ENCODE measurements at places on chromosomes 4 and X.

- H3K36me3 ChIP-seq = peaks cover 16% of the 10 kb centered on the region
- DNase-seq = no peak
- H3K27me3 ChIP-seq = peaks cover 2% of the 10 kb centered on the region
- no peak overlapping the region for H3K27ac ChIP-seq
- H3K4me1 ChIP-seq = peaks cover 20% of the 10 kb centered on the region
Observed at GRCh38 chr4:917466-917865, 14.7 kb downstream of the GAK start.

- H3K4me3 ChIP-seq = no peak overlapping the region
- no peaks in the 10 kb centered on the region for H3K36me3 ChIP-seq
- no peak for DNase-seq
- peaks cover 35% of the 10 kb centered on the region for H3K4me1 ChIP-seq
- no peak overlapping the region for H3K27ac ChIP-seq
Observed at GRCh38 chr4:121690001-121690400, 6.8 kb downstream of the ANXA5 start.

- H3K4me1 ChIP-seq = no peaks in the 10 kb centered on the region
- no peak overlapping the region for H3K27ac ChIP-seq
- no peak for DNase-seq
- H3K27me3 ChIP-seq = no peaks in the 10 kb centered on the region
- no peak overlapping the region for H3K4me3 ChIP-seq
- H3K36me3 ChIP-seq = no peaks in the 10 kb centered on the region
Observed at GRCh38 chr4:120699354-120699753, 223.2 kb downstream of the PRDM5 start.

GRCh38 chr4:140986045-140986444 is 147.2 kb downstream of the RNF150 start:
- no peaks in the 10 kb centered on the region for H3K4me1 ChIP-seq
- no peak overlapping the region for H3K27ac ChIP-seq
- DNase-seq = no peak
- H3K4me3 ChIP-seq = no peak overlapping the region
- no peaks in the 10 kb centered on the region for H3K36me3 ChIP-seq

GRCh38 chr4:3269991-3270611 is 21.1 kb downstream of the MSANTD1 start:
- no peaks in the 10 kb centered on the region for H3K27me3 ChIP-seq
- no peaks in the 10 kb centered on the region for H3K4me1 ChIP-seq
- no peaks in the 10 kb centered on the region for H3K36me3 ChIP-seq
- no peak for DNase-seq

GRCh38 chrX:18692541-18692940 is 14.9 kb upstream of the PPEF1 start:
- no peaks in the 10 kb centered on the region for H3K36me3 ChIP-seq
- no peaks in the 10 kb centered on the region for H3K27me3 ChIP-seq
- H3K4me3 ChIP-seq = no peak overlapping the region
- DNase-seq = no peak

- no peak overlapping the region for H3K4me3 ChIP-seq
- peaks cover 47% of the 10 kb centered on the region for H3K4me1 ChIP-seq
- H3K27me3 ChIP-seq = peaks cover 13% of the 10 kb centered on the region
- DNase-seq = no peak
- peaks cover 4% of the 10 kb centered on the region for H3K36me3 ChIP-seq
Observed at GRCh38 chr4:52870225-52870624, 8.1 kb downstream of the RASL11B start.

DNA sequence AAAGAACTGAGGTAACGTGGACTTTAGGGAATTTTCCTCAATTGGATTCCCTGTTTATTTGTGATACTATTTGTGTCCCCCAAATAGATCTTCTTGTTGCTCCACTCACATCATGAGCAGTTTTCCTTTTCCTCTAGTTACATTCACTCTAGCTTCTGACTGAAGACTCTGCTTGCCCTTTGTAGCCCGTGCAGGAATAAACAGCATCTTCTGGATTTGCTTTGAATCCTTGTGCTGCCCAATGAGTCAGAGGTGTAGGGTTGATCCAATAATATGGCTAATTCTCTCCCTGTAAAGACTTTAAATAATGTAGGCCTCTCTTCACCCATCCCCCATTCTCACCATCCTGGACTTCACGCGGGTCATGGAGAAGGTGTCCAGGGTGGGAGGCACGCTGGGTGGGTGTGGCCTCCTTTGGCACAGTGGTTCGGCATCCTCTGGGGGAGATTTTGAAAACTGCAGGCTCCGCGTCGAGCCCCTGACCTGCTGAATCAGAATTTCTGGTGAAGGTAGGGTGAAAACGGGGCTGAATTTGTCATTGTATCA is 9.0 kb downstream of the HAND2 start:
- H3K27ac ChIP-seq = no peak overlapping the region
- peaks cover 7% of the 10 kb centered on the region for H3K36me3 ChIP-seq
- peaks cover 37% of the 10 kb centered on the region for H3K4me1 ChIP-seq
- H3K27me3 ChIP-seq = peaks cover 38% of the 10 kb centered on the region
- H3K4me3 ChIP-seq = peak overlapping the region; percentile 90

DNA sequence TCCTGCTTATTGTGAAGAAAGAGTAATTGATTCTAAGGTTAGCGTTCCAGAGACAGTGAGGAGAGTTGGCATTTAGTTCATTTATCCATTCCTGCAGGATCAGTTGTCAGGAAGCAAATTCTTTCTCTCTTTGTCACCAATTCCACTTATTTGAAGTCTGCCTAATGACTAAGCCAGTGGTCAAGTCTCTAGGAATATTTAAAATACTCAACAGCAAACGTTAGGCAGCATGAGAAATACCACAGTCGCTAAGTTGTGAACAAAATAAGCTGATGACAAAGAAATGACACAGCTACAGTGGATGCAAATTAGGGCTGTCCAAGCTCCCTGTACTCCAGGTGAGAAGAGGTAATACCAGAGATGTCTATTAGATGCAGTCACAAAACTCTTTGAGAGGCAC is 6.6 kb upstream of the MAGEB17 start:
- H3K36me3 ChIP-seq = no peaks in the 10 kb centered on the region
- H3K27me3 ChIP-seq = no peaks in the 10 kb centered on the region
- no peak for DNase-seq
- H3K4me3 ChIP-seq = no peak overlapping the region
- H3K27ac ChIP-seq = no peak overlapping the region

DNA sequence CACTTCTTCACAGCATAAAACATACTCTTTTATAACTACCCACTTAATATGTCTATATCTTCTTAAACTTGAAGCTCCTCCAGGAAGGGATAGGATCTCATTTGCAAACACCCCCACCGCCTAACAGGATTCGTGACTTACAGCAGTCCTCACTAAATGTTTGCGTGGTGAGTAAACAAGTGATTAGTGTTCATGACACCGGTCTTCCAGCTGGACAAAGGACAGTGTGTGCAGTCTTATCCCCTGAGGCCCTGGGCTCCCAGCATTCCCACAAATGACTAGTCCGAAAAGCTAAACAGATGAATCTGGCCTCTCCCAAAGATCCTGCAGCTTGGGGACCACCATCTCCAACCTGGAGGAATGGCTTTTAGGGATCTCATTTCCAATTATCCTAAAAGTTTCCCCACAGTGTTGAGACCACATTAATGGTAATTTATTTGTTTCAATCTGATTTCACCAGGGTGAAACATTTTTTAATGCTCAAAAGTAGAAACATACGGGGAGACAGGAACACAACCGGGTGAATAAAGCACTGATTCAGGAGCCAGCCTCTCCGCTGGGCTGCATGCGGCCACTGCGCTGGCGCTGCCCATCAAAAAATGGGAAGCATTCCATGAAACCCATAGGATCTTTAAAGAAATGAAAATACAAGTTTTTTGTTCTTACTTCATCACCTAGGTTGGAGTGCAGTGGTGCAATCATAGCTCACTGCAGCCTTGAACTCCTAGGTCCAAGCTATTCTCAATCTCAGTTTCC is 69.2 kb downstream of the HADH start:
- no peaks in the 10 kb centered on the region for H3K36me3 ChIP-seq
- peaks cover 1% of the 10 kb centered on the region for H3K27me3 ChIP-seq
- no peak overlapping the region for H3K4me3 ChIP-seq
- H3K4me1 ChIP-seq = peaks cover 30% of the 10 kb centered on the region
- H3K27ac ChIP-seq = no peak overlapping the region
- DNase-seq = no peak

DNA sequence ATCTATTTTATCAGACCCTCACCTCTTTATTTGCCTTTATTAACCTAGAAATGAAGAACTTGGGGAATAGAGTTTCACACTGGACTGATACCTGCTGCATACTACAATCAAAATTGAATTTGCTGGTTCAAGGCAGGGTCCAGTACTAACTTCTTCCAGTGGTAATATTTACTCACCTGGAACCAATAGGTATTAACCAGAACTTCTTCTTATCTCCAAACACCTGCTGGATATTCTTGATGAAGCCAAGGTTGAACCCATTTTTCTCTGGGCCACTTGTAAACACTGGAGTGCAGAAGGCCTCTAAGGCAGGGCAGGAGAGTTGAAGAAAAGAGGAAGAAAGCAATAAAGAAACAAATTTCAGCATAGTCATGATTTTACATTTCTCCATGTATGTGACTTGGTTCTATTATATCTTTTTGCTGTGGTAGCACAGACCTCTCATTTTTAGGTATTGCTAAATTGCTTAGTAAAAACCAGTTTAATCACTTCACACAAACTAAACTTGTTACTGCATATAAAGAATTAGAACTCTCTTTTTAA is 101.1 kb downstream of the ZDHHC15 start:
- H3K27me3 ChIP-seq = no peaks in the 10 kb centered on the region
- no peak overlapping the region for H3K4me3 ChIP-seq
- no peaks in the 10 kb centered on the region for H3K4me1 ChIP-seq
- DNase-seq = no peak
- H3K36me3 ChIP-seq = no peaks in the 10 kb centered on the region
- H3K27ac ChIP-seq = no peak overlapping the region

DNA sequence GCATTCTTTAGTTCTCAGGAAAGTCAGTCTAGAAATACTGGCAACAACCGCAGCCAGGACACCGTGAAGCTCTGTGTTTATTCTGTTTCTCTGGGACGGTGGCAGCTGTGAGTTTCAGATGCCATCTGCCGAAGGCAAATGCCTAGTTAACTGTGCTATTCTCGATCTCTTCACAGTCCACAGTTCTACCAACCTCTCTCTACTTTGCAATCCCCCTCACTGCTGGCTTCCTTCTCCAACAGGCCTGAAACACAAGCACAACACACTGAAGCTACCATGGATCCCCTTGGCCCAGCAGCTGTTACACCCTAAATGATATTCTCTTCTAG is 118.8 kb downstream of the ZNF827 start:
- peaks cover 1% of the 10 kb centered on the region for H3K36me3 ChIP-seq
- peaks cover 8% of the 10 kb centered on the region for H3K27me3 ChIP-seq
- peak overlapping the region; percentile 98 for H3K27ac ChIP-seq
- H3K4me3 ChIP-seq = peak overlapping the region; percentile 60
- DNase-seq = peak; percentile 37

- no peaks in the 10 kb centered on the region for H3K36me3 ChIP-seq
- H3K27ac ChIP-seq = no peak overlapping the region
- DNase-seq = peak; percentile 60
- no peaks in the 10 kb centered on the region for H3K27me3 ChIP-seq
- no peaks in the 10 kb centered on the region for H3K4me1 ChIP-seq
- peak overlapping the region; percentile 52 for H3K4me3 ChIP-seq
Observed at GRCh38 chrX:7925867-7926472, 1.2 kb downstream of the PNPLA4 start.

DNA sequence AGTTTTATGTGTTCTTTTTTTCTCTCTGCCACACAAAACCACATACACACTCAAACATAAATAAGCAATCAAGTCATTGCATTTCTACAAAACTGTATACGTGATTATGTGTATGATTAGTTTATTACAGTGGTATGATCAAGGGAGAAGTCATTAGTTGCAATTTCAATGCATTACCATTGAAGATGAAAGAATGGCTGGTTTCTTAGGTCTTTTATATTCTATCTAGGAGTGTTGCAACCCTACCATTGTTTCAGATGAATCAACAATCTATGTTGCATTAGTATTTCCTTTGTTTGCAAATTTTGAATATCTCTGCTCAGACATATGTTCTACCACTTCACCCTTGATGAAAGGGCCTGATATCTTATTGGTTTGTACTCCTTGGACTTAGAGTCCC is 6.8 kb downstream of the ANXA3 start:
- H3K27me3 ChIP-seq = peaks cover 3% of the 10 kb centered on the region
- H3K4me3 ChIP-seq = no peak overlapping the region
- no peaks in the 10 kb centered on the region for H3K36me3 ChIP-seq
- peaks cover 9% of the 10 kb centered on the region for H3K4me1 ChIP-seq
- H3K27ac ChIP-seq = no peak overlapping the region

GRCh38 chrX:143940119-143940518 is 56.2 kb downstream of the UBE2NL start:
- DNase-seq = no peak

DNA sequence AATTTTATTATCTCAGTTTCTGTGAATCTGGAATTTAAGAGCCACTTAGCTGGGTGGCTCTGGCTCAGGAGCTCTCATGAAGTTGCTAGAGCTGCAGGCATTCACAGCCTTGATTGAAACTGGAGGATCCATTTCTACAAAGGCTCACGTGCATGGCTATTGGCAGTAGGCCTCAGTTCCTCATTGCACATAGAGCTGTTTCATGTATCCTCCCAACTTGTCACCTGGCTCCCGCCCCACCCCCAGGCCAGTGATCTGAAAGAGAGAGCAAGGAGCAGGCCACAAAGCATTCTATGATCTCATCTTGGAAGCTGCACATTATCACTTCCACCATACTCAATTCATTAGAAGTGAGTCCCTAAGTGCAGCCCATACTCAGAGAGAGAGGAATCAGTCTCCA is 18.5 kb upstream of the AP1AR start:
- no peak for DNase-seq
- no peaks in the 10 kb centered on the region for H3K4me1 ChIP-seq
- no peaks in the 10 kb centered on the region for H3K36me3 ChIP-seq
- no peak overlapping the region for H3K27ac ChIP-seq
- no peak overlapping the region for H3K4me3 ChIP-seq

GRCh38 chr4:176357359-176358082 is 37.8 kb downstream of the SPCS3 start:
- H3K4me1 ChIP-seq = no peaks in the 10 kb centered on the region
- H3K27ac ChIP-seq = no peak overlapping the region
- no peaks in the 10 kb centered on the region for H3K27me3 ChIP-seq
- H3K36me3 ChIP-seq = no peaks in the 10 kb centered on the region
- no peak overlapping the region for H3K4me3 ChIP-seq

- H3K27me3 ChIP-seq = peaks cover 5% of the 10 kb centered on the region
- H3K27ac ChIP-seq = no peak overlapping the region
- peaks cover 19% of the 10 kb centered on the region for H3K36me3 ChIP-seq
- peaks cover 7% of the 10 kb centered on the region for H3K4me1 ChIP-seq
Observed at GRCh38 chr4:4572821-4573220, 31.0 kb upstream of the STX18 start.

Data from glutamatergic neuron (in vitro differentiated cells).